Kidney epithelial cell (primary cell): ENCODE measurements at places on chromosomes 12 and 14.

DNA sequence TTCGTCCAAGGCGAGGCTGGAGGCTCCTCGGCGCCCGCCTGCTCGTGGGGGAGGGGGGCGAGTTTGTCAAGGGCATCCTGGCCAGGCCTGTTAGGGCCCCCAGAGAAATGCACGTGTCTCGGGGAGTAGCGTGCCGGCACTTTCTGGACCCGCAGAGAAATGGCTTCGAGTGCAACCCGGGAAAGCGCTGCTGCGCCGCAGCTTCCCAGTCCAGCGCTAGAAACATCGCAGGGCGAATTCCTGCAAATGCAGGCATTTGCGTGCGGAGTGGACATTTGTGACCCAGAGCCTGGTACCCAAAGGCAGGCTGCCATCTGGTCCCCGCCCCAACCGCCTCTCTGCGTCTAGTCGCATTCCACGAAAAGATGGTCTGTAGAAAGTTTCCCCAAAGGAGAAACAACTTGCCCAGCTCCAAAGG, 756 bp downstream of the LGR5 start:
- DNase-seq: no peak

DNA sequence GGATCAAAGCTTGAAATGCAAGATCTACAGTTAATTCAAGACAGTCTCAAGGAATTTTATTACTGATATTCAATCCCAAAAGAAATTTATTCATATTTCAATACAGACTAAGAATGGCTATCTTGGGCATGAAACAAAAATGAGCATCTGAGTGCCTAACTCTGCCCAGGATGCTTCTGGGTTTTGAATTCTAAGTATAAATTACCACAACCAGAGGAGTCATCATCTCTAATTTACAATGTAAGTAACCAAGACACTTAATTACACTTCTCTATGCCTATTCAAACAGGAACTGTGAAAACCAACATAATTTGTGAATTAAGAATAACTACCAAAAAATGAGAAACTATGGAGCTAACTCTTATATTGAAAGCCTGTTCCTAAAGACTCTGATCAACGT, 14.1 kb downstream of the OSBPL8 start:
- no peak for DNase-seq

- no peak for DNase-seq
Measured at GRCh38 chr12:129325566-129325965, 472.3 kb downstream of the GLT1D1 start.

- no peak for DNase-seq
Measured at GRCh38 chr12:116592731-116593130, 33.5 kb downstream of the MAP1LC3B2 start.

DNA sequence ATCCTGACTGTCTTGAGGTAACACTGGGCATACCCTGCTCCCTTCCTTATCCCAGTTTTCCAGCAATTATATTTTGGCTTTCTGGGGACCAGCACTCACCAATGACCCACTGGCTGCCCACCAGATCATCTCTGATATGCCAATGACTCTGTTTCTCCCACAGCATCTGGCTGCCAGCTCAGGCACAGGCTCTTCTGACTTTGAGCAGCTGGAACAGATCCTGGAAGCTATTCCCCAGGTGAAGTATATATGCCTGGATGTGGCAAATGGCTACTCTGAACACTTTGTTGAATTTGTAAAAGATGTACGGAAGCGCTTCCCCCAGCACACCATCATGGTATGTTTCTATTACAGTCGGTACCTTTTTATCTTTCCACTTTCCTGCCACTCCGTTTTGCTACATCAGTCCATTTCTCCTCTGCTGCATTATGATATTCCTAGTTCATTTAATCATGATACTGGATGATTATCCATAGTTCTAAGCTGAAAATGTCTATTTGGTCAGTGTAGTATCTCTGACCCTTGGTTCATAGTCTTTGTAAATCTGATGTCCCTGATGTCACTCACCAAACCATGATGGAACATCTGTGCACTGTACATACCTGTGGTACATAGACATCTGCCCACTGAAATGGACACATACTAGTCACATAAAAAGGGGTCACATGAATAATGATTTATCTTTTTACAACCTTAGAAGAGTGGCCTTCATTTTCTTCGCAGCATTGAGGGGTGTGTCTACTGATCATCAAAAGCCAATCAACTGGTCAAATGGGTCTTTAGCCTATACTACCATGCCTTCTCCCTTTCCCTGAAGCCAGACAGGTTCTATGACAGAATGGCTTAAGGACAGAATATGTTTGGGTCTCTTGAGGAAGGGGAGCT, 3.3 kb downstream of the GMPR2 start:
- no peak for DNase-seq

- DNase-seq: no peak
Measured at GRCh38 chr14:101080922-101081593, 177.5 kb upstream of the RTL1 start.

- DNase-seq: no peak
Measured at GRCh38 chr14:84959851-84960520, 570.0 kb upstream of the FLRT2 start.

- no peak for DNase-seq
Measured at GRCh38 chr12:15829949-15830348, 40.8 kb upstream of the EPS8 start.

- DNase-seq: peak; percentile 2
Measured at GRCh38 chr12:76558684-76559399, 729 bp downstream of the OSBPL8 start.

- peak; percentile 25 for DNase-seq
Measured at GRCh38 chr12:28710882-28711281, 438.2 kb upstream of the FAR2 start.

- DNase-seq: no peak
Measured at GRCh38 chr12:27425306-27425705, 21.2 kb upstream of the SMCO2 start.

- no peak for DNase-seq
Measured at GRCh38 chr12:10065241-10065640, 33.5 kb downstream of the CLEC1A start.

DNA sequence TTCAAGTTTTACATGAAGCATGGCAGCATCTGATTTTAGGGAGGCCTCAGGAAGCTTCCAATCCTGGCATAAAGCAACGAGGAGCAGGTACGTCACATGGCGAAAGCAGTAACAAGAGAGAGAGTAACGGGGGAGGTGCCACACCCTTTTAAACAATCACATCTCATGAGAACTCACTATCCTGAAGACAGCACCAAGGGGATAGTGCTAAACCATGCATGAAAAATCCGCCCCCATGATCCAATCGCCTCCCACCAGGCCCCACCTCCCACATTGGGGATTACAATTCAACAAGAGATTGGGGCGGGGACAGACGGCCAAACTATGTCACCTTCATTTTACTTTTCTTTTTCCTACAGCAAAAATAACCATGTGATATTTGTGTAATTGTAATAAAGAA, 7.2 kb upstream of the MAP3K9 start:
- no peak for DNase-seq

DNA sequence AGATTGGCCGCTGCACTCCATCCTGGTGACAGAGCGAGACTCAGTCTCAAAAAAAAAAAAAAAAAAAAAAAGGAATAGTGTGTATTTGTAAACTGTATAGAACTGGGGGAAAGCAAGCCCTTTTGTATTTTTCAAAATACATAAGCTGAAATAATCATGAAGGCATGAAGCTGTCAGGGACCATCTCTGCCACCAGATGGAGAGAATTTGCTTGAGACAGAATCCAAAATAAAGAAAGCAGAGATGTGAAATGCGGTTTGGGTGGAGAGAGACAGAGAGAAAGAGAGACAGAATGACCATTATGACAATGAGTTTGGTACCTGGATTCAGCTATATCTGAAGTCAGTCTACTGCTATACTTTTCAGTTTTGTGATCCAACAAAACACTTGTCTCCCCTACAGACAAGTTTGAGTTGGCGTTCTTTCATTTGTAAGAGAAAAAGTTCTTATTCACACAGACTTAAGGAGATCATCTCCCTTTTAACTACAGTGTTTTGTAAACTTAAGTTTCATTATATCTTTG, 155.7 kb upstream of the LRIG3 start:
- no peak for DNase-seq

GRCh38 chr14:67569011-67569650, 30.9 kb downstream of the PIGH start:
- no peak for DNase-seq

- no peak for DNase-seq
Measured at GRCh38 chr14:101820283-101820798, 58.8 kb downstream of the PPP2R5C start.

- DNase-seq: no peak
Measured at GRCh38 chr12:75822416-75822815, 209.2 kb downstream of the PHLDA1 start.

DNA sequence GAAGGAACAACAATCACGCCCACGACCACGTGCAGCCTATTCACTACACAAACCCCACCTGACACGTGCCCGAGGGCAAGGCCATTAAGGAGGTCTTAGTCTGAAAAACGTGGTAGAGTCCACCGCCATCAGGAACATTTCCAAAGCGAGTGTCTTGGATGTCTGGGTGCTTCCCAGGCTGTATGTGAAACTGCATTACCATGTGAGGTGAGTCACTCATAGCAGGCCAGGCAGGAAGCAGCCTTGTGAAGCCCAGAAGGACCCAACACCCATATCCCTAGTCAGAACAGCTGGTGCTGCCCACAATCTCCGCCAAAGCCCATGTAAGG, 3.3 kb upstream of the KRT79 start:
- peak; percentile 66 for DNase-seq

GRCh38 chr14:25092258-25092740, 42.4 kb upstream of the STXBP6 start:
- no peak for DNase-seq

DNA sequence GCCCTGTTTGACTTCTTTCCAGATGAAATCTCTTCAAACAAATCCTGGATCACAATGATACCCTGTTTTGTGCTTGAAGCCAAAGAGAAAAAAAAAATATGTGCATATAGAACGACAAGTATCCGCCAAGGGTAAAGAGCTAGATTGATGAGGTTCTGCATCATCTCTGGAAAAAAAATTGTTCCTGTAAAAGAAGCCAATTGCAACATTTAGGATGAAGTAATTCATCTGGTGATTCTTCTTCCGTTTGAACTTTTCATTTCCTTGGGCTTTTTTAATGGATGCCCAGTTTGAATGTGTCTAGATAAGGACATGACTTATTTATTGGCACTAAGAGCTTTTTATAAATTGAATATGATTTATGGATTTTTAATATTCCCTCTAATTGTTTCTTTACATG, 38.1 kb upstream of the NPAS3 start:
- DNase-seq: no peak

GRCh38 chr12:106078358-106079010, 60.3 kb downstream of the NUAK1 start:
- peak; percentile 83 for DNase-seq

DNA sequence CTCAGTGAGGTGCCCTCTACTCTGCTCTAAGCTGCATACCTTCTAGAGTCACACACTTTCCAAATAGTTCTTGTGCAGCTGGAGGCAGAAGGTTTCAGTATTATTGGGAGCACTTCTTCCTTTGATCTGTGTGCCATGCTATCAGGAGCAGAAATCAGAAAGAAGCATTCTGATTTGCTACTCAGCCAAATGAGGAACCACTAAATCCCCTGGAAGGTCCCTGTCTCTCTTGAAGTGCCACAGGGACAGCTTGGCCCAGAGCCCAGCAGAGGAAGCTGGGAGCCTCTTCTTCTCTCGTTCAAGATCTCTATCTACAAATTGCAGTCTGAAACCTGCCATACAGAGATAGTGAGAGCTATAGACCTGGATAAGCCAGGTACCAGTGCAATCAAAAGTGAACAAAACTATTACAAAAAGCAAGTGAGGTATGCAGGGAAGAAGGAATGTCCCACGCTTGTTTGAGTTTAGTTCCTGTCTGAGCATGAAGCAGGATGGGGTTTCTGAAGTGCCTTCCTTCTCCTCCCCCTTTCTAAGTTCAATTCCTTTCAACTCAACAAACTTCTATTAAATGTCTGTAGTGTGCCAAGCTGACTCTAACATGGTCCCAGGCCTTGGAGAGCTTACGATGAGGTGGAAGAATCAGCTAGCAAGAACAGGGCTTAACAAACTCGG, 100.9 kb upstream of the PARP11 start:
- DNase-seq: no peak

DNA sequence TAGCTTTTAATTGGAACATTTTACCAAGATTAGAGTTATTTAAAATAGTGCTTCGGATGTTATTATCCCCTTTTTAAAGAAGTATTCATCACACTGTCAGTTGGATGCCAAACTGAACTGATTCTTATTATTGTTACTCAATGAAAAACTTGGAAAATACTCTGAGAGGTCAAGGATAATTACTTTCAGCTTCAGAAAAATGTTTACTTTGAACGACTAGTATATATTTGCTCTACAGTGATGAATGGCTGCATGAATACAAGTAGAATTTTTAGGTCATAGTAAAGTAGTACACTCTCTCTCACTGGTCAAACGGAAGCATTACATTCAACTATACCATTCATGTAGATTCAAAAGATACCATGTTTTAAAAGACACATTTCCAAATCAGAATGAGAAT, 269.2 kb downstream of the CCDC91 start:
- no peak for DNase-seq

DNA sequence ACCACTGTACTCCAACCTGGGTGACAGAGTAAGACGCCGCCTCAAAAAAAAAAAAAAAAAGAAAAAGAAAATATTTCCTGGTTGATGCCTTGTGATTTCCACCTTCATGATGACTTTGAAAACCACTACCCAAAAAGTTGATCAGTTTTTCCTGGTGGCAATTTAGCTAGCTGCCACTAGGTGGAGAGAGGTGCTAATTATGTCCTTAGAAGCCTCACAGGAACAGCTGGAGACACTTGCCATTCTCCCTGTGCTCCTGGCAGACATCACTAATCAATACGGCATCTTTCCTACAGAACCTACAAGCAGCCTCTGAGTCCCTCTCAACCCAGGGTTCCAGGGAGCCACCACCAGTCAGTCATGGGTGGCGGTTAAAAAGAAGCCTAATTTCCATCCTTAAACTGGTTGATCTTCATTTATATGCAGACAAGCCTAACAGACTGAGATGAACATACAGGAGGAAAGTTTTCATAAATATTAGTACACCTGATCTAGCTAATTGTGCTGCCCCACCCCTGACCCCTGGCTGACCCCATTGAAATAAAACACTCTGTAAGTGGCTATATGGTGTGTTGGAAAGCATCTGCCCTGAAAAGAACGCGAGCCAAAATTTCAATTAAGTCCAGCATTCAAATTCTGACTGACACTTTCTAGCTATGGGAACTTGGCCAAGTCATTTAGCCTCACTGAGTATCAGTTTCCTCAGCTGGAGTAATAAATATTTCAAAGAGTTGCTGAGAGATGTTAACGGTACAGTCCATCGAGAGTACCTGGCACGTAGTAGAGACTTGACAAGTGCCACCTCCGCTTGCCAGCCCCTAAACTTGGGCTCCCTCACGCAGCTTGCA, 6.2 kb upstream of the OAS1 start:
- DNase-seq: no peak

GRCh38 chr14:58760121-58760520, 122.4 kb downstream of the DACT1 start:
- DNase-seq: no peak
